HFFc6 (cell line): ENCODE measurements at places on chromosomes 2 and 18. TPM values are rescaled to one million over a fixed set of nuclear protein-coding genes. Genes with fewer than 3 reads are reported as not detected.
A peak's percentile ranks its signal among the peaks of the same experiment; 100 is the strongest.

DNA sequence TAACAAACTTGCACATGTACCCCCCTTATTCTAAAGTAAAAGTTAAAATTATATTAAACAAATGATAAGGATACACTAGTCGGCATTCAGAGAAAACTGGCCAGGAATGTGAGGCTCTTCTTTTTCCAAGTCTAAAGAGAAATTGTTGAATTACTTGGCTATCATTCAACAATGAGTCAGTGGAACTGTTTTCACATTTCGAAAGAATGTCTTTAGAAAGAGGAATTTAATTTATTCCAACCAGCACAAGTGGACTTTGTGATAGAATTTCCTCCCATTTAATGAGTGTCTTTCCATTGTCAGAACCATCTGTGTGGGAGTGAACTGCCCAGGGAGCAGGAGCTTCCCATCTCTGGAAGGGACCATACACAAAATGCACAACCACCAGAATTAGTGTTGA, 792.2 kb downstream of the EPHA4 start:
- DNase-seq = peak; percentile 68
- peak overlapping the region; percentile 27; the same call in 1 of the 2 replicates for H3K4me3 ChIP-seq
- H3K4me1 ChIP-seq = peaks cover 39% of the 10 kb centered on the region

- no peaks in the 10 kb centered on the region for H3K36me3 ChIP-seq
- no peak for DNase-seq
- H3K4me3 ChIP-seq = no peak overlapping the region
- H3K27me3 ChIP-seq = peaks cover 28% of the 10 kb centered on the region
- H3K4me1 ChIP-seq = no peaks in the 10 kb centered on the region
Observed at GRCh38 chr2:173462892-173463840, 108.5 kb downstream of the CDCA7 start.

DNA sequence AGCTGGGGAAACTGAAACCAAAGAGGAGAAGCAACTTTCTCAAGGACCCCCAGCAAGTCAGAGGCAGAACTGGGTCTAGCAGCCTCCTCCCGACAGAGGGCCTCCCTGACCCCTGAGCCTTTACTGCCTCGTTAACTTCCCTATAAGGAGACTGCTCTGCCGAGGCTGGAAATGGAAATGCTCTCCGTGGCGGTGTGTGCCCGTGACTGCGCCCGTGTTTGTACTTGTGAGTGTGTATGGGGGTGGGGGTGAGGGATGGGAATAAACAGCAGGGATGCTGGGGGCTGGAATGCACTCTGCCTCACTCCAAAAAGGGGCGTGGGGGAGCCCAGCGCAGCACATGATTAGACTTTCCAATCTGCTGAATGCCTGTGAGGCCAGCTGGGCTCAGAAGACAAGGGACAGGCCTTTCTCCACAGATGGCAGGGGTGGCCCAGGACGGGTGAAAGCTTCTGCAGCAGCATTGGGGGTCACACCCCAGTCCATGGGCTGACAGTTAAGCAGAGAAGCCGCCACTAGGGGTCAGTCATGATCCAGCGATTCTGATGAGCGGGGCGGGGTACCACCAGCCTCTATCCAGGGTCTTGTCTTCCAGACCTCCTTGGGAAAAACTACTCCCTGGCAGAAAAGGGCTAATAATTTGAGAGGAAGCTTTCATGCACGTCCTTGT, 26.8 kb downstream of the MPHOSPH10 start:
- H3K27ac ChIP-seq = no peak overlapping the region
- peak; percentile 5 for DNase-seq
- H3K36me3 ChIP-seq = no peaks in the 10 kb centered on the region
- H3K4me3 ChIP-seq = peak overlapping the region; percentile 58; the same call in 1 of the 2 replicates
- H3K27me3 ChIP-seq = peaks cover 28% of the 10 kb centered on the region
- H3K4me1 ChIP-seq = peaks cover 10% of the 10 kb centered on the region

The DSC2 gene
- not detected in 2 replicates for total RNA-seq

DNA sequence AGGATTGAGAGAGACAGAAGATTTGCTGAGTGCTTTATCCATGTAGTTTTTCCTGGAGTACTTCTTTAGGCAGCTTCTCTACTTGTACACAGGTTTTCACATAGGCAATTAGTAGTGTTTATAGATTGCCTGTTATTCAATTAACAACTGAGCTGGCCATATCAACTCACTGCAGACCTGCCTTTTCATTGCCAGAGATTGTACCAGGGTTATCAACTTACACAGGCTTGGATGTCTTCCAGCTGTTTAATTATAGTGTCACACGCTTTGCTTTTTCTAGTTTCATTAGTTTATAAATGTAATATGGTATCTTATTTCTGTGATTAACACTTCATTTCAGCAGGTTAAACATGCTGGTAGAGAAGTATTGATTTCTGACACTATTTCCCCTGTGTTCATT, 125.9 kb downstream of the GPD2 start:
- peaks cover 35% of the 10 kb centered on the region for H3K4me1 ChIP-seq
- no peak overlapping the region for H3K4me3 ChIP-seq
- peaks cover 11% of the 10 kb centered on the region for H3K36me3 ChIP-seq
- H3K27ac ChIP-seq = no peak overlapping the region
- H3K27me3 ChIP-seq = no peaks in the 10 kb centered on the region; the same call in 1 of the 2 replicates

DNA sequence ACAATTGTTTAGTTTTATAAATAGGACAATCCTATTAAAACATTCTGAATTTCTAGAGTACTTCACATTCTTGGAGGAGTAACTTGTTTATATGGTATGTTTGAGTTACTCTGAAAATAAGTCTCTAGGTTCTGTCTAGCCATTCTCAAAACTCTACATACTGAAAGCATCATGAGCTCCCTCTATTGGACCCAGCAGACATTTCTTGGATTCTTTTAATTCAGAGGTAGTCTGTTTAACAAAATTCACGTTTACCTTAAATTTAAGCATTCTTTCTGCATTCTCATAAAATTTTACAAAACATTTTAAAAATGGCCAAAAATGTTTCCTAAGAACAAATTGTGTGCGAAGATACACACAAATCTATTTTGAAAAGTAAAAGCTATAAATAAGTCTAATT, 15.3 kb downstream of the SP9 start:
- peak; percentile 9 for DNase-seq
- peaks cover 8% of the 10 kb centered on the region for H3K36me3 ChIP-seq
- H3K4me1 ChIP-seq = peaks cover 4% of the 10 kb centered on the region
- H3K27me3 ChIP-seq = no peaks in the 10 kb centered on the region; the same call in 1 of the 2 replicates

DNA sequence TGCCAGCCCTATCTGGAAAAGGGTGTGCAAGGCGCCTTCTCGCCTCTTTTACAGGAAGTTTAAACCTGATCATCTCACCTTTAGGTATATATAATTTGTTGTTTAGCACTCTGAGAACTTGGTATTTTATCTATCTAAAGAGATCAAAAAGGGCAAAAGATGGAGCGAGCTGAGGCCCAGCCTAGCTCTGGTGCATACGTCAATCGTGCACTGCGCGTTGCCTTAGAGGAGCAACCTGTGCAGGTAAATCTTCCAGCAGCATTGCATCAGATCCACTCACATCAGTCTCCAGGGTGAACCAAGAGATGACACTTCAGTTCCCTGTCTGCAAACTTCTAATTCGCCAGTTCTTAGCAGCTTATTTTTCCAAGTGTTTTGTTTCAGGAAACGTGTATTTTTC, 15.4 kb downstream of the BCL11A start:
- no peak overlapping the region for H3K27ac ChIP-seq
- H3K4me3 ChIP-seq = no peak overlapping the region
- DNase-seq = no peak
- H3K36me3 ChIP-seq = no peaks in the 10 kb centered on the region

The FSHR gene
- not detected in 3 replicates for total RNA-seq

DNA sequence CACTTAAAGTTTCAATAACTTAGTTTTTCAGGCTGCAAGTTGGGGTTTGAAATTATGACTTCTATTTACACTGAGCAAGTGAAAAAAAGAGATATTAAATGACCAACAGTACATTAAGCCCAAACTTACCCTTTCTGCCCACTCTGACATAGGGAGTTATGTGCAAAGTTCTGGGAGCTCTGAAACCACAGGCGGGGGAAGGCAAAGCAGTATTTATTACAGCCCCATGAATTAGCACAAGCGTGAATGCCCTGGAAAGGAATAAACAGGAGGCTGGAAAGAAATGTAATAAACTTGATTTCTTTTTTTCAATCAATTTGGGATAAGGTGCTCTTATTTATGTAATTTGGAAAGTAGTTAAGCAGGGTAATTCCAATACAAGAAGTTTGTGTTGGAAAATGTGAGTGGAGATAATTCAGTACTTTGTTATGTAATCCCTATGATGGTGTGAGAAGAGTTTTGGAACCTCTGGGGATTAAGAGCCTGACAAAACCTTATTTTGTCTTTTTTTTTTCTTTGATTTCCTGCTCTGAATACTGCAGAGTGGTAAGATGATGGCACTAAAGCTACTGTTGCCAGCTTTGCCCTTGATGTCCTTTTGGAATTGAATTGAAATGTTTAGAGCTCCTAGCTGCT, 351.5 kb downstream of the ARHGAP15 start:
- no peaks in the 10 kb centered on the region for H3K36me3 ChIP-seq
- H3K4me1 ChIP-seq = peaks cover 35% of the 10 kb centered on the region
- H3K27me3 ChIP-seq = no peaks in the 10 kb centered on the region
- no peak overlapping the region for H3K4me3 ChIP-seq

DNA sequence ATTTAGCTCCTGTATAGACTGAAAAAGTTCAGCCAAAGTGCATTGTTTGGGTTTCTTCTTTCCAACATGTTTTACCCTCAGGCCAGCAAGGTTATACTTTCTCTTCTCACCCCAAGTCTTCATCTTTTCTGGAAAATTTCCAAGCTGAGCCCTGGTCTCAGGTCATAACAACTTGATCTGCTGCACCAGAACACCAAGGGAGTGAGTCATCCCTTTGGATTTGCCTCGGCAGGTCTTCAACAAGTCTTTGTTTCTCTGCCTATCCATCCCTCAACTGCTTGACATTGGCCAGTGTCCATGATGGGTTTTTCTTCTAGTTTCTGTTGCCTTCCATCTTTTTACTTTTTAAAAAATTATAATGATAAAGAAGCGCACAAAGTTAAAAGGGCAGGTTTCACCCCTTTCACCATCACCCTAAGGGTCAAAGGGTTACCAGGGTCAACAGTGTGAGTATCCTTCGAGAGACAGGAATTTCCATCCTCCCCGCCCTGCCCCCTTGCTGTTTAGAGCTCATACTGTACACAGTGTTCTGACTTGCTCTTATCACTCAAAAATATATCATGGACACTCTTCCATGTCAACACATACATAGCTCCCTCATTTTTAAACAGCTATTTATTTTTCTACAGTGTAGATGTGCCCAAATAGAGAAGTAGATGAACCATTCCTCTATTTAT, 5.7 kb upstream of the SPATS2L start:
- H3K27ac ChIP-seq = no peak overlapping the region
- no peak overlapping the region for H3K4me3 ChIP-seq
- H3K36me3 ChIP-seq = no peaks in the 10 kb centered on the region
- peak; percentile 26 for DNase-seq
